ENCODE measurements at places on chromosomes 7 and 10.

- DNase-seq = no peak
Observed at GRCh38 chr10:49615721-49616120, 1.9 kb downstream of the CHAT start.

GRCh38 chr10:126369125-126369710, 19.1 kb downstream of the ADAM12 start:
- no peak for DNase-seq

- DNase-seq = no peak
Observed at GRCh38 chr10:18886102-18886501, 162.5 kb upstream of the MALRD1 start.

DNA sequence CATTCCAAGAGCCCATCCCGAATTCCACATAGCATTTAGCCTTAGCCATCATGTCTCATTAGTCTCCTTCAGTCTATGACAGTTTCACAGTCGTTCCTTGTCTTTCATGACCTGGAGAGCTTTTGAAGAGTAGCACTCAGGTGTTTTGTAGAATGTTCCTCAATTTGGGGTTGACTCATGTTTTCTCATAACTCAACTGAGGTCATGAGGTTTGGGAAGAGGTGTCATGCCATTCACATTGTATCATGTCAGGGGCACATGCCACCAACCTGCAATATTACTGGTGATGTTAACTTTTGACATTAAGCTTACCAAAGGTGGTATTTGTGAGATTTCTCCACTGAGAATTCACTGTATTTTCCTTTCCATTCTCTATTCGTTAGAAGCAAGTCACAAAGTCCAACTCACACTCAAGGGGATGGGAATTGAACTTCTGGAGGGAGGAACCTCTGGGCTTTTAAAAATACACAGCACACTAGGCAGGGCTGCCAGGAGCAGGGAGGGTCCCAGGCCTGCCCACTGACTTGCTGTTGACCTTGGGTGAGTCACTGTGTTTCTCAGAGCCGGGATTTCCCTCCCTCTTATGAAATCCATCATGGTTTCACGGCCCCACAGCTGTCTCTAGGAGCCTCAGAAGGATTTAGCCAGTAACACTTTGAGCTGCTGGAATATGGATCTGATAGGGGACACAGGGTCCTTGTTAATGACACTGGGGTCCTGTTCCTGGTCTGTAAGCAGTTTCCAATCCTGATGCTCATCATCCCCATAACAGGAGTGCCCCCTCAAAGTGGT, 74.4 kb upstream of the TCF7L2 start:
- DNase-seq = no peak

- DNase-seq = no peak
Observed at GRCh38 chr10:17665747-17666146, 21.8 kb downstream of the STAM start.

GRCh38 chr10:128781637-128782036, 655.4 kb upstream of the MKI67 start:
- DNase-seq = no peak

GRCh38 chr10:132199268-132199853, 12.6 kb downstream of the DPYSL4 start:
- DNase-seq = no peak

DNA sequence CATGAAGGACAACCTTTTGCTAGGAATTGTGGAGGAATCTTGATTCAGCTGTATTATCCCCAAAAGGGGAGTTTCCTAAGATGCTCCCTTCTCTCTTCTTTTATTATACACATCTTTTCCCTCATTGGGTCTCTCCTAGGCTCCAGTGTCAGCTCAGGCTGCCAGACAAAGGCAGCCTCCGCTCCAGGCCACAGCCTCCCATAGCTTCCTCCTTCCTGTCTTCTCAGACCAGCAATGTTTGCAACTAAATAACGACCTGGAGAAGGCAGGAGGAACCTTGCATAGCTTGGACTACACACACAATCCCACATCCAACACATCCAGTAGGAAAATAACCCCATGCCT, 12.3 kb downstream of the SFXN3 start:
- no peak for DNase-seq

GRCh38 chr10:4658777-4659176, 167.2 kb upstream of the AKR1E2 start:
- no peak for DNase-seq

- no peak for DNase-seq
Observed at GRCh38 chr10:96260014-96260413, 11.4 kb downstream of the BLNK start.

- no peak for DNase-seq
Observed at GRCh38 chr10:62224606-62225005, 44.0 kb downstream of the RTKN2 start.

- peak; percentile 65 for DNase-seq
Observed at GRCh38 chr7:149770728-149771636, 2.4 kb downstream of the ZNF467 start.

DNA sequence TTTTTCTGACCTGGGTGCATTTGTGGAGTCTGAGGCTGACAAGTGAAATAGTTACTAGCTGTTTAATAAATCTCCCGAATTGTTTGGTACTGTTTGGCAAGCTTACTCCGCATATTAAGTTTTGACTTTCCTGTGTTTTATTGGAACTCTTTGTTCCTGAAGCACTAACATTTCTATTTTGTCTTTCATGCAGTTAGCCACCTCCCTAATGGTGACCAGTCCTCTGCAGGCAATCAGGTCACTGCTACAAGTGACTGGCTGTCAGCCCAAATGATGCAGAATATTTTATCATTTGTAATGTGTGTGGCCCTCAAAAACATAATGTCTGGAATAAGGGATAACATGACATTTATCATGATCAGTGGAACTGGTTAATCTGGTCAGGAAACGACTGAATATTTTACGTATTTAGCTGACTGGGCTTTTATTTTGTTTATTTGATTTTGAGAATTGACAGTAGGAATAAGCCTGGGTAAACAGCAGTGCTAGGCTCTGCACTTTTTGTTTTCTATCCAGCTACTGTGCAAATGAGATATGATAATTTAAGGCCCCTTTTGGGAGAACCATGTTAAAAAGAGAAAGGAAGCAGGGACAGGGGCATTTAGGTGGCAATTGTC, 82.9 kb downstream of the ST7 start:
- DNase-seq = no peak

DNA sequence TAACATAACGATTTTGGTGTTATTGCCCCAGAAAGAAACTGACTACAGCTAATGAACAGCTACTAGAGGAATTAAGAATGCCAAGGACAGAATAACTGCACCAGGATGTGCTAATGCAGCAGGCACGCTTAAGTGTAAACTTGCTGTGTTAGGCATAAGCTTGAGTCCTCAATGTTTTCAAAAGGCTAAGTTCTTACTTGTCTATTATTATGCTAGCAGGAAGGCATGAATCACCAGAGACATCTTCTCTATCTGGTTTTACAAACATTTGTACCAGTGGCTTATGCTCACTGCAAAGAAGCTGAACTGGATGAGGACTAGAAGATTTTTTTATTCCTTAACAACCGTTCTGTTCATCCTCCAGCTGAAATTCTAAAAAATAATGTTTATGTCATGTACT, 1035.3 kb downstream of the NRG3 start:
- DNase-seq = no peak

- no peak for DNase-seq
Observed at GRCh38 chr10:27285093-27285492, 44.5 kb upstream of the ACBD5 start.

DNA sequence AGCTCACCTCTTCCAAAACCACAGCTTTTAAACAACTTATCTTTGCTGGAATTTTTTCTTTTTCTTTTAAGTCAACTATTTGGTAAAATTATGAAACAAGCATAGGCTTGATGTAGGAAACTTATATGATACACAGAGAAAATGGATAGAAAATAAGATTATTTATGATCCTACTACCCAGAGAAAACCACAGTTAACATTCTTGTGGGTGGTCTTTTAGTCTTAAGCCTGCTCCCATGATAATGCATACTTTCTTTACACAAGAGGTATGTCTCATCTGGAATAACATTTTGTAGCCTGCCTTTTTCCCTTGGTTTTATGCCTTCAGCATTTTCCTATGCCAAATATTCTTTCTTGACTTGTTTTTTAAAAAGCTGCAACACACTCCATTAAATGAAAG, 21.4 kb downstream of the PLPP4 start:
- DNase-seq = no peak

DNA sequence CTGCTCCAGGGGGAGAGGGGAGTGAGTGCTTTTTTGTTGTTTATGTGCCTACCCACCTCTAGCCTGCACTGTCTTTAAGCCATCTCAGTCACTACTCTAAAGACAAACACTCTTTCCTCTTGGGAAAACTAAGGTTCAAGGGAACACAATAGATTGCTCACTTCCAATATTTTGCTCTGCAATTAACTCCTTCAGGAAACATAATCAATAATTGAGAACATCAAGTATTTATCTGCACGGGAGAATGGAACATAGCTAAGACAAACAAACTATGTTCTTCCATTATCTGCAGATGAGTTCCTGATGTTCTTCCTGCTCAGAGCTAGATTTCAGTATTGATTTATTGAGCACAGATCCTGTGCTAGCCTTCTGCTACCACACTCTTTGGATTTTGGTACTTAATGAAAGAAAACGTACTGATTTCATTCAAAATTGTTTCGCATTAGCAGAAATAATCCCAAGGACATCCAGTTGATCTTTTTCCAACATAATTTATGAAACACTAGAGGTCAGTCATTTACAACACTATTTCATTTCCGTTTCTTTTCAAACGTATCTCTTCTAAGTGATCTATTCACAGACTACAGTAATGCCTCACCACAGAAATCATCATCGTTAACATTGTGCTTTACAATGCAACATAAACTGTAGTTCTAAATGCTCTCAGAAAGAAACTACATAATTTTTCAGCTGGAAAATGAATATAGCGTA, 8.3 kb downstream of the NEBL start:
- no peak for DNase-seq

GRCh38 chr7:124718032-124718766, 47.4 kb downstream of the GPR37 start:
- no peak for DNase-seq

- no peak for DNase-seq
Observed at GRCh38 chr10:47400251-47400650, 16.2 kb upstream of the ZNF488 start.

DNA sequence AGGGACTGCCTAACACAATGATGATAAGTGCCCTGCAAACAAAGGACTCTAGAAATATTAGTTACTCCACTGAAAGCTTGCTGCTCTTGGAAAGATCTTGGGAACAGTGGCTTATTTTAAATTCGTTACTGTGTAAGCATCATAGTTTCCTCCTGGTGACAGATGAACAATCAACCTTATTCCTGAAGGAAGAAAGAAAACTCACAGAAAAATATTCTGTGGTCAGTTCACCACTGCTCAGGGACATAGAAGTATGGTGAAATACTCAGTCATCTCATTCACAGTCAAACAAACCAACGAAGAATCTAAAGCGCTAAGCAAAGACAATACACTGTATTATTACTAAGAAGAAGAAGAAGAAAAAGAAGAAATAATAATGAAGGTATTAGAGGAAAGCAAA, 27.8 kb downstream of the MKX start:
- DNase-seq = no peak

- no peak for DNase-seq
Observed at GRCh38 chr7:112833082-112833481, 42.9 kb upstream of the TMEM168 start.

- no peak for DNase-seq
Observed at GRCh38 chr7:91435381-91436059, 171.3 kb downstream of the FZD1 start.

DNA sequence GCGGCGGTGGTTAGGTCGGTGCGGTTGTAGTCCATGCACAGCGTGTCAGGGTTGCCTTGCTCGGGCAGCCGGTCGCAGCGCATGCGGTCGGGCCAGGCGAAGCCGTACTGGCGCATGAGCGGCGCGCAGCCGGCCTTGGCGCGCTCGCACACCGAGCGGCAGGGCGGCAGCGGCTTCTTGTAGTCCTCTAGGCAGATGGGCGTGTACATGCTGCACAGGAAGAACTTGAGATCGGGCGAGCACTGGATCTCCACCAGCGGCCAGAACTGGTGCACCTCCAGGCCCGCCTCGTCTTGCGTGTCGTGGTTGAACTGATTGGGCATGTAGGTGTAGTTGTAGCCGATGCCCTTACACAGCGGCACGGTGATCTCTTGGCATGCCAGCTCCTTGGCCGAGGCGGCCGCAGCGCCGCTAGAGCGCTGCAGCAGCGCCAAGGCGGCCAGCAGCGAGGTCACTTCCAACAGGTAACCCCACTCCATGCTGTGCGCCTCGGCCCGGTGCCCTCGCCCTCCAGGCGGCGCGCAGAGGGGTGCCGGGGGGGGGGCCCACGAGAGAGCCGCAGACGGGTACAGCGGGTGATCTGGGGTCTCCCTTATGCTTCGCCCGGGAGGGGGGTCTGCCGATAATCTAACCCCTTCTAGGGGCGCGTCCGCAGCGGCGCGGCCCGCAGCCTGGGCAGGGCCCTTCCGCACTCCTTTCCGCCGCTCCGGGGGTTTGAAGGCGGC, 983 bp downstream of the FZD8 start:
- peak; percentile 58 for DNase-seq

GRCh38 chr10:91726355-91726754, 71.9 kb upstream of the TNKS2 start:
- DNase-seq = no peak

- no peak for DNase-seq
Observed at GRCh38 chr10:86699991-86700840, 31.9 kb downstream of the LDB3 start.

DNA sequence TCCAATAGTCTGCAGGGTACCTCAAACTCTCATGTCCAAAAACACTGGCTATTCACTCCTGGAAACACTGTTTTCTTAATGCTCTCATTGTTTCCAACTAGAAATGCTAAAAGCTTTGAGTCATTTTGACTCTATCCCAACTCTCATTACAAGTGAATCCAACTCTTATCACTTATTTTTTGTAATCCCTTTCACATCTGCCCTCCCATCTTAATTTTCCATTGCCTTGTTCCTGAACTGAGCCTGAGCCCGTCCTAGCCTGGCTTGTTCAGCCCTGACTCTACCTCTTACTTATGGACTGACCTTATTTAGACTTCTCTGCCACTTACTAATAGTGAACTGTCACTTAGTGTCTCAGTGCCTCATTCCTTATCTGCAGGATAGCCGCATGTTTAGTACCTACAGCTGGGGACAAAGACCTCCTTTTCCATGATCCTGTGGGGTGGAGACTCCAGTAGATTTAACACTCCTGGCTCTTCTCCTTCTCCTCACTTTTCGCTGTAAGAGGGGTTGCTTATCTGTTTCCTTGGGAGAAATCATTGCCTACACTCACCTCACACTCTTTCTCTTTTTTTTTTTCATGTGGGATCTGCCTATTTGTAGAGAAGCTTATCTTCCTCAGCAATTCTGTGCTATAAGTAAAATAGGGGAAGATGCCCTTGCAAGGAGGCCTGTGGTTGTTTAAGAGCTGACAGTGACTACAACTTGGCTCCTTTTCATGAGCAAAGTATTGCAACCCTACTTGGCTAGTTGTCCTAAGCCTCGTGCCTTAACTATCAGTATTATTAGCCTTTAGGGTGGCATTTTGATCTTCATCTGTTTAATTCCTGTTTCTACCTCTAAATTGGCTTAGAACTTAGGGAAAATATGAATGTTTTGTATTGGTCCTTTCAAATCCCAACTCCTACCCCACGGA, 56.4 kb downstream of the SLC16A12 start:
- no peak for DNase-seq

Measured in head of caudate nucleus (tissue), 42 donors.